ENCODE measurements at places on chromosomes 2 and 18. TPM values are rescaled to one million over a fixed set of nuclear protein-coding genes. Genes with fewer than 3 reads are reported as not detected.

- peak; percentile 53 for DNase-seq
Observed at GRCh38 chr2:181573140-181573736, 83.7 kb downstream of the CERKL start.

DNA sequence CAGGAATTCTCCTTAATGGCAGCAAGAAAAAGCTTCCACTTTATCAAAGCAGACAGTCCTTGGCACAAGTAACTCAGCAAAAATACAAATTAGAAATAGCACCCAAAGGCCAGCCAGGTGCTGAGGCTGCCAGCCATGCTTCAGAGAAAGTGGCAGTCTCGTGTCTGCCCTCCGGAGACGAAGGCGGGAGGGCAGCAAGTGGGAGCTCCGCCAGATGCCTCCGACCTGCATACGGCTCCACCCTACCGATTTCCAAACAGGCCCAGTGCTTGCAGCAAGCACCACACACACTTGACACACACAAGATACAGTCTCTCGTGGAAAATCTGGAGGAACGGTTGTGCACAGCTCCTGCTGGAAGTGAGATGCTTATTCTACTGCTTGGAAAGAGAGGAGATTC lies 134.9 kb upstream of the REV1 start:
- no peak for DNase-seq

The RALBP1 gene
- total RNA-seq, result 57.8 TPM

GRCh38 chr2:74728842-74729241 lies 74.8 kb downstream of the SEMA4F start:
- no peak for DNase-seq

The ODC1 gene
- 269 TPM for total RNA-seq

The GAL3ST2 gene
- total RNA-seq, result 5.3 TPM

GRCh38 chr18:73007195-73007914 lies 139.6 kb upstream of the NETO1 start:
- DNase-seq, result no peak

DNA sequence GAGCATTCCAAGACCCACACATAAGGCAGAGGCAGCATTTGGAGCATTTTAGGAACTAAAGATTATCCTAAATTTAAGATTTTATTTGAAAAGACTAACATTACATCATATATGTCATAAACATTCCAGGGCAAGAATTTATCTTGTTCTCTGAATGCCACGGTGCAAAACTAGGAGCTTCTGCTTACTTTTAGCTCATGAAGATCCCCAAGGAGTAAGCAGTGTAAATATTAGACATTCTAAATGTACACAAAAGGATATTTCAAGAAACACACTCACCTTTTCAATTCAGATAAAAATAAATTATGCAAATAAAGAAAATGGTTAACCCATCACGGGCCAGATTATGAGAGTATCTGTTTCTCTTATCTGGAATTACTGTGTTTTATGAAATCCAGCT lies 101.7 kb upstream of the ETAA1 start:
- no peak for DNase-seq

- no peak for DNase-seq
Observed at GRCh38 chr2:175008801-175009495, 3.8 kb upstream of the CHN1 start.

DNA sequence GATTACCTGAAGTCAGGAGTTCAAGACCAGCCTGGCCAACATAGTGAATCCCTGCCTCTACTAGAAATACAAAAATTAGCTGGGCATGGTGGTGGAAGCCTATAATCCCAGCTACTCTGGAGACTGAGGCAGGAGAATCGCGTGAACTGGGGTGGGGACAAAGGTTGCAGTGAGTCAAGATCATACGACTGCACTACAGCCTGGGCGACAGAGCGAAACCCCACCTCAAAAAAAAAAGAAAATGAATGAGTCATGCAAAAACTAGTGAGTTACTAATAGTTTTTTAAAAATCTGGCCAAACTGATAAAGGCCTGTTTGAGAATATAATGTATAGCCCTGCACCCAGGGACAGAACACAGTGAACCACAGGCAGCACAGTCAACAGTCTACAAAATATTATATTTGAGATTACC lies 17.5 kb downstream of the AFG3L2 start:
- no peak for DNase-seq

DNA sequence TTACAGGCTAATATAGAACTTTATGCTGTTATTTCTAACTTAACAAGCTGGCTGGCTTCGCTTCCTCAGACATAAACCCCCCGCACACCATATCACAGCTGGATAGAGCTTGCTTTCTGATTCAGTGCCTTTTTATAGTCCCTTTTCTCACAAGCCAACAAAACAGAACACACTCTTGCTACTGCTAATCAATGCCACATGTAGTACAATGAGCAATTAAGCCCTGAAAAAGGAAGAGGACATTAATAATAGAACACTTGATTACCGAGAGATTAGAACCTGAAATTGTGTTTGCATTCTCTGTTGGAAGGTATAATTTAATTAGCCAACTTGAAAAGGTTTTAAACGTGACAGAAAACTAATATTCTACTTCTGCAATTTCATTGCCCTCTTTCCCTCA lies 267.7 kb upstream of the CYRIA start:
- peak; percentile 28 for DNase-seq

DNA sequence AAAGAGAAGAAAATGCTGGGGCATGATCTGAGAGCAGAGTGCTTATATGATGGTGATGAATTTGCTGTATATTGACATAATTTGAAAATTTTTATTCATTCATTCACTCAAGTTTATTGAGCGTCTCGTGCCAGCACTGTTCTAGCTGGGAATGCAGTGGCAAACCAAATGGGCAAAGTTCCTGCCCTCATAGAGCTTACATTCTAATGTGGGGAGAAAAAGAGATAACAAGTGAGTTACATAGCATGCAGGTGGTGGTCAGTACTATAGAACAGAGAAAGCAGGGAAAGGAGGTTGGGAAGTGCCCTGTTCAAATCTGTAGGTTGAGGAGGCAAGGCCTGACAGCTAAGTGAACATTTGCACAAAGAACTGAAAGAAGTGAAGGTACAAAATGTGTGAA lies 4.3 kb downstream of the CEP192 start:
- DNase-seq, result no peak

The VWC2L gene
- total RNA-seq, result not detected

DNA sequence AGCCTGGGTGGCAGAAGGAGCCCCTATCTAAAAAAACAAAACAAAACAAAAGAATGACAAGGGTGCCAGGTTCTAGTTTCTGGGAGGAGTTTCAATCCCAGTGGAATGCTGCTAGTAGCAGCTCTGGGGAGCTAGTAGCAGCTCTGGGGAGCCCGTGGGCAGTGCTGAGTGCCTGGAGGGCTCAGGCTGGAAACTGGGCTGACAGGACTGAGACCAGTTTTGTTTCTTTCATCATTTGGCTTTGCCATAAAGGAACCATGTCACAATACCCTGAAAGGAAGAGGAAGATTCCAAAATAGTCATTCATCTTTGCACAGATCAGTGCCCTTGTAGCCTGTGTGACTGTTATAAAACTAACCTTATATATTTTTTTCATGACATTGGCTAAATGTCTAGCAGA lies 10.6 kb downstream of the MFSD6 start:
- DNase-seq, result no peak

DNA sequence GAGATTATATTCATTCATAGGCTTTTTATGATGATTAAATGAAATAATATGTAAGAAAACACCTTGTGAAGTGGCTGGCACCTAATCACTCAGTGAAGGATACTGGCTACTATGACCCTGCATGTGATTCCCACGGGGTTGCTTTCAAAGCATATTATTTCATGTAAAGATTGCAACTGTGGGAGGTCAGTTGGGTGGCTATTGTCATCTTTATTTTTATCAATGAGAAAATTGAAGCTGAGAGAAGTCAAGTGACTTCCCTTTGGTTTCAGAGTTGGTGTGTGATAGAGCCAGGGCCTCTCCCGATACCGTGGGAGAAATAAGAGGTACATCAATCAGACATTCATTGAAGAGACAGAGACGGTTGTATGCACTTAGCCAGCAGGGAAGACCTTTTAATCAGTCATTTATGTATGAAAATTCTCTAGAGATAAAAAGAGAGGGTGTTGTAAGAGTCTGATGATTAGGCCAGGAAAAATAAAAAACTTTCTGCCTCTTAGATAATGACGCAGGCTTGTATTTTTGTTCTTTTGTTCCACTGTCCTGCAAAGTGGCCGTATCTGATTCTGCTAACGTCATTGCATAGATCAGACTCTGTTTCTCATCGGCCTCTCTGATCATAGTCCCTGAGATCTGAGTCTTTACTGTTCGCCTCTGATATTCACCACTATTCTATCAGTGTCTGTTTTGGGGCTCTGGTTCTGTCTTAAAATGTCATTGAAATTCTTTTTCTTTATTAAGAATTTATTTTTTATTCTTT lies 50.5 kb downstream of the QPCT start:
- DNase-seq, result no peak

The TACR1 gene
- total RNA-seq, result not detected

DNA sequence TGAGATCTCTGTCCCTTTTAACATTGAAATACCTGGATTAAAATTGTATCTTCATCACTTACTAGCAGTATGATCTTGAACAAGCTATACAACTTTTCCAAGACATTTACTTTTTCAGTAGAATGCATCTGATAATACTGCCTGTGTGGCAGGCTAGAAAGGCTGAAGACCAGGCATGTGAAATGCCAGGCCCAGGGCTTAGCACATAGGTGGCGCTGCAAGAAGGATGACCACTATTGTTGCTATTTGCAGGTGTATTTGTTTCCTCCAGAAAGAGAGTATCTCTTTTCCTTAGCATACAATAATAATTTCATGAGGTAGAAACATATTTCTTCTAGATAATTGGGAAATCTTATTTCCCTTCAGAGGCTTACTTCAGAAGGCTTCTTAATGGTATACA lies 331.3 kb downstream of the THSD7B start:
- DNase-seq, result no peak

GRCh38 chr2:33730193-33730592 lies 131.1 kb upstream of the FAM98A start:
- DNase-seq, result no peak

GRCh38 chr2:242020196-242021004 lies 150.9 kb downstream of the RTP5 start:
- peak; percentile 81 for DNase-seq

DNA sequence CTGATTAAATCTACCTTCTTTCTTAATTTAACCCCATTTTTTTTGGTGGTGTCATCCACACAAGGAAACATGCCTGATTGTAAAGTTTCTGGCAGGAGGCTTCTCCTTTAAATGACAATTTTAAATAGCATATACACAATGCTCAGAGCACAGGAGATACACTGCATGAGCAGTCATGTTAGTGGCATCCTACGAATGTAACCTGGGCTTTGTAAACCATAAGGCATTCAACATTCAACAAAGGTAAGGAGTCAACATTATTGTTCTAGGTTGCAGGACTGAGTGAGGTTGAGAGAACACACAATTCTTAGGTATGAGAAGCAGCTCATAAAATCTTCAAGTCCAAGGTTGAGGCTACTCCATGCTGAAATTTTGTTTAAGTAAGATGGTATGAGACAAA lies 266.6 kb upstream of the SIX2 start:
- no peak for DNase-seq

GRCh38 chr2:157497638-157498314 lies 53.9 kb upstream of the CYTIP start:
- DNase-seq, result peak; percentile 61

GRCh38 chr2:216692636-216693413 lies 2.5 kb downstream of the IGFBP5 start:
- DNase-seq, result peak; percentile 95
